ENCODE measurements at places on chromosomes 3 and 15.

DNA sequence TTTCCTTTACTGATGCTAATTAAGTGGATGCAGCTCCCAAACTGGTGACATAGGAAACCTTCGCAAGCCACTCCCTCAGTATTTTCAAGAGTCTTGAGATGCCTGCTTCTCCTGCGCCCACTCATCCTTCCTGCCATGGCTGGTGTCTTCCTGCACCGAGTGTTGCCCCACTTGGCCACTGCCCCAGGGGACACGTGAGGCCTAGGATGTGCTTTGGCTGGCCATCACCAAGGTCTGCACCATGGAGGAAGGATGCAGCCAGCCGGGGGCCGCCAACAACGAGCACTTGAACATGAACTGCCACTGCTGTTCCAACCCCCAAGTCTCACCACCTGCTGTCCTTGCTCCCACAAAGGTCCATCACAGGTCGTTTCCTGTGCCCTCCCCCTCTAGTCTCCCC lies 34.1 kb downstream of the EPHB3 start:
- no peak for DNase-seq

- no peak for DNase-seq
Measured at GRCh38 chr3:194984066-194984465, 286.9 kb downstream of the XXYLT1 start.

- DNase-seq = peak; percentile 57
Measured at GRCh38 chr3:139561959-139562676, 22.6 kb upstream of the RBP1 start.

DNA sequence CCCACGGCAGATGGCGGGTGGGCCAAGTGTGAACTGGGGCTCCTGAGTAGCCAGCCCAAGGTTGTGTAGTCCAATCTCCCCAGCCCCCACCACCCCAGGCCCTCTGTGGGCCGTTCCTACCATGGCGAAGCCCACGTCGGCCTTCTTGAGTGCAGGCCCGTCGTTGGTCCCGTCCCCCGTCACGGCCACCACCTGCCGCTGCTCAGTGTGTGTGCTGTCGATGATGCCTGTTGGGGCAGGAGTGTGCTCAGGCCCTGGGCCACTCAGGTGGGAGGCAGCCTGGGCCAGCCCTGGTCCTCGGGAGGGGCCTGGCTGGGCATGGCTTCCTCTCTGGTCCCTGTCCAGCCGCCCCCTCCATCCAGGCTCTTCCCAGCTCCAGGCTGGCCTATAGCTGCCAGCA lies 25.0 kb upstream of the SEC13 start:
- no peak for DNase-seq

Data from NCI-H524 (cell line).